NCI-H2081 (cell line): ENCODE measurements at places on chromosomes 4 and X.

GRCh38 chrX:19440713-19441112 is 74.6 kb downstream of the MAP3K15 start:
- no peak for DNase-seq

DNA sequence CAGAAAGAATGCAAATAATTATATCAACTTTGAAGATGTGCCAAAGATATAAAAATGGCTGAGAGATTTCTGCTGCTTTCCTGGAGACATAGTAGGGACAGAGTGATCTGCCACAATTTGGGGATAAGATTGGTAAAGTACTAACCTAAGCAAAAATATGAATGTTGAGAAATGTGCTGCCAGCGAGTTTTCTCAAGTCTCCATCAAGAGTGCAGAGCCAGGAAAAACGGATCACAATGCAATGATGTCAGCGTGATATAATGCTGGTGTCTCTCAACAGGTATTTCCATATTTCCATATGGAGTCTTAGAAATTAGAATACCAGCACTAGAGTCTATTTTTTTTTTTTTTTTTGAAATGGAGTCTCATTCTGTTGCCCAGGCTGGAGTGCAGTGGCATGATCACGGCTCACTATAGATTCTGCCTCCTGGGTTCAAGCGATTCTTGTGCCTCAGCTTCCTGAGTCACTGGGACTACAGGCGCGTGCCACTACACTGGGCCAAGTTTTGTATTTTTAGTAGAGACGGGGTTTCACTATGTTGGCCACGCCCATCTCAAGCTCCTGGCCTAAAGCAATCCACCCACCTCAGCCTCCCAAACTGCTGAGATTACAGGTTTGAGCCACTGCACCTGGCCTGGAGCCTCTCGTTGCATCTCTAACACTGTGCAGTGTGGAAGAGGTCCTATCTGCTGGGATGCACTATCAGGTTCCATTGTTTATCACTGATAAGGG is 893.5 kb downstream of the TRIML1 start:
- DNase-seq: no peak

DNA sequence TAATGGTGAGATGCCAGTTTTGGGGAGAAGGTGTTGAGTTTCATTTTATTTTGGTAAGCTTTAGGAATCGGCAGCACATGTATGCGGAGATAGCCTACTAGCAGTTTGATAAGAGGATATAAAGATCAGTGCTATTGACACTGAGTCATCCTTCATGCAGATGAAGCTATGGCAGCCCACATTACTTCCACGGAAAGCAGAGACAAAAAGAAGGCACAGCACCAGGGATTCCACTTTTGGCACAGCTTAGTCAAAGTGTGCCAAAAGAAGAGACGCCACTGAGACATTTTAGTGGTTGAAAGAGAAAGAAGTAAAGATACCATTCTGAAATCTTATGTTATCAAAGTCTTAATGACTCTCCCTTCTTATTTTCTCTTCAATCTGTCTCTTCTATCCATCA is 103.8 kb downstream of the GABRB1 start:
- DNase-seq: no peak

GRCh38 chr4:89156174-89156914 is 45.0 kb downstream of the TIGD2 start:
- no peak for DNase-seq

DNA sequence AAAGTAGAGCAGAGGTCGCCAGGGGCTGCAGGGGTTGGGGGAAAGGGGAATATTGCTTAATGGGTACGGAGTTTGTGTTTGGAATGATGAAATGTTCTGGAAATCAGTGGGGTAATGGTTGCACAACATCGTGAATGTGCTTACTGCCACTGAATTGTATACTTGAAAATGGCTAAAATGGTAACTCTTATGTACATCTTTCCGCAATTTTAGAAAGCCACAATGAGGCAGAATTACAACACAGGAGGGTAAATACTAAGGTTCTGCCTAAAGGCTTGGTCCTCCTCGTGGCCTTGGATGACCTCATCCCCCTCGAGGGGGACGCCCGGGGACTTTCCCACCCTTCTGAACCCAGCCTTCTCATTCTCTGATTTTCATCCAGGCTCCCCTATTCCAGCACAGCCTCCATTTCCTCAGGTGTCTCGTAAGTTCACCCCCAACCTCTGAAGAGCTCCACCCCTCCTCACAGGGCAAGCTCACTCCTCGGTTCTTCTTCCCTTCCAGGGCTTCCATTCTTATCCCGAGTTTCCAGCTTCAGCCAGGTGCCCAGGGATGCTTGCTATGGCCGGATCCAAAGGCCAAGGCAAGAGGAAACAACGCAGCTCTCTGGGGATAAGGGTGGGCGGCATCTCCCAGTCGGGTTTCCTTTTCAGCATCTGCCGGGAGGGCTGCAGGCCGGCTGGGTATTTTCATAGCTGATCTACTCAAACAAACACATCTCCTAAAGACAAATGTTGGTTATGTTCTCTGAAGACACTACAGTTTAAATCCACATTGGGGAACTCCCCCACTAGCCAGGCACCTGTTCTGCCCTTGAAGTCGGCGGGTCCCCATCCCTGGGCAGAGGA is 71.3 kb upstream of the ACSL1 start:
- no peak for DNase-seq

DNA sequence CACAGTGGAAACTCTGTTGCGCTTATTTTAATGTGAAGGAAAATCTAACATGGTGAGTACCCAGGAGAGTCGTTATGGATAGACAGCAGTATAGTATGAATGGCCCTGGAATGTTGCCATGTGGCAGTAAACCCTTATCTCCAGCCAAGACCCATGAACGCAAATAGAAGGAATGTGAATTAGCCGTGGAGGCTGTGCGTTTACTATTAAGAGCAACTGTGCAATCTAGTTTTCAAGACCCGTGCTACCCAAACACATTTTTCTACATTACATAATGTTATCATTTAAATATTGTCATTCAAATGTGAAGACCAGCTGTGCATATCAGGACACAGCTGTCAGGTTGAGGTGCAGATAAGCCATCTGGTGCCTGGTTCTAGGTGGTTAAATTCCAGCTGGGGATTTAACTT is 13.3 kb upstream of the AGA start:
- DNase-seq: peak; percentile 3

DNA sequence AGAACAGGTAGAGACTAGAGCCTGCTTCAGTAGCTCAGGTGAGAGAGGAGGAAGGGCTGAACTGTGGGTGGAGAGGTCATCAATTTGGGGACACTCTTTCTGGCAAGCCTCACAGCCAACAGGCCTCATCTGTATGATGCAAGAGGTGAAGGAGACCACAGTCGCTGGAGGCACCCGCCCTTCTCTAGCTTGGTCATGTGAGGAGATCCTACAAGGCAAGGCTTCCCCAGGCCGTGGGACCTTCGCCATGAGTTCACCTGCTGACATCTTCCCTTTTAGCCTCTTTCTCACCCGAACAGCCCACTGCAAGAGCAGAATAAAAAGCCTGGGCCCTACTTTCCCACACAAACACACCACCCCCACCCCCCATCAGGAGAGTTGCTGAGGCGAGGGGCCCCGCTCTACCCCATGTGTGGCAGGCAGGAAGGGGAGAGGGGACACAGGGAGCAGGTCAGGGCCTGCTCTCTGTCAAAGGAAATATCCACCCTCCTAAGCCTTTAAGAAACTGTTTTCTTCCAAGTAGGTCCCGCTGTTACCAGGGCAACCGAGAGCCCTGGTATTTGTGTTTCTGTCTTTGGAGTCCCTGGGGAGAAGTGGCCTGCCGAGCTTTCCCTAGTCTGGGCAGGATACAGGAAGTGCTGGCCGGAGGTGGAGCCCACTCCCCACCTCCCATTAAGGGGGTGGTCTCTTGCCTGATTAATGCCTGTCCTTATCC is 8.1 kb downstream of the RTL5 start:
- DNase-seq: no peak

- no peak for DNase-seq
These were observed 361.5 kb upstream of the FMR1 start for GRCh38 chrX:147550217-147550616.
